ENCODE measurements at places on chromosomes 7 and 10. TPM values are rescaled to one million over a fixed set of nuclear protein-coding genes. Genes with fewer than 3 reads are reported as not detected.

- no peak for DNase-seq
Observed at GRCh38 chr10:62354916-62355315, 19.3 kb upstream of the ZNF365 start.

SFTPA1 gene
- total RNA-seq = not detected

- no peak for DNase-seq
Observed at GRCh38 chr10:110344622-110345021, 39.9 kb upstream of the SMNDC1 start.

DNA sequence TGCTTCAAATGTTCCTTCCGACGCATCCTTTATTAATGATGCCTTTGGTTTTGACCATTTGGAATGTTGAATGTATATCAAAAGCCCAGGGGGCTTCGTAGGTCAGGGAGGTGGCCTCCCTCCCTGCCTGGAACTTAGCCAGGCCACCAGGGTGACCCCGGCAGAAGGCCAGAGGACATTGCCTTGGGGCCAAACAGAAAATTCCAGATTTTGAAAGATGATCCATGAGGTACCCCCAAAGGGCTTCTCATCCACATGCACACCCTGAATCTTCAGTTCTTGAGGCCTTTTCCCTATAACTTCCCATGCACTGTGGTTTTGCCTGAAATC is 171.7 kb downstream of the ADAM12 start:
- no peak for DNase-seq

PGAM2 gene
- 1.4 TPM for total RNA-seq

DNA sequence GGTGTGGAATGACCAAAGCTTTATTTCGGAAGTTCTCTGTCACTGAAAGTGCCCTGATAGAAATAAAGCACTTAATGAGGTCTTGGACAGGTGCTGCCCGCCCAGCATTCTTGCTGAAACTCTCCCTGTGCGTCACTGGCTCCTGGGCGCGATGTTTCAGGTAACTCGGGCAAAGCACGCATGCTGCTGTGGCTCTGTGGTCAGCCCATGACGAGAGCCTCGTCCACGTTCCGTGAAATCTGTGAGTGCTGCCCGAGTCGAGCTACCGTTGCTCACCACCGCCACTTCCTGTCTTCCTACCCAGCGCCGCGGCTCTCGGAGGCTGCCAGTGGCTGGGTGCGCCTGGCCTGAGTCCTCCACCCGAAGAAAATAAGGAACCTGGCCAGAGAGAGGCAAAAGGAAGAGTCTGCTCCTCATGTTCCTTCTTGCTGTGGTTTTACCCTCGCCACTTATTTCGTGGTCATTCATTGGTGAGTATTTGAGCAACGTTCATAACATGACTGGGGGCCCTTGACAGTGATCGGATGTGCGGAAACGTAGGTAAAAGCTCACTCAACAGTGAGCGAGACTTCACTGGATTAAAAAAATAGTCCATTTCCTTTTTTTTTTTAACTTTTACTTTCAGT is 95.5 kb downstream of the MAP3K8 start:
- DNase-seq = no peak

ANKRD61 gene
- 0.42 TPM for total RNA-seq

- no peak for DNase-seq
Observed at GRCh38 chr7:155769701-155770100, 42.6 kb downstream of the SHH start.

DNA sequence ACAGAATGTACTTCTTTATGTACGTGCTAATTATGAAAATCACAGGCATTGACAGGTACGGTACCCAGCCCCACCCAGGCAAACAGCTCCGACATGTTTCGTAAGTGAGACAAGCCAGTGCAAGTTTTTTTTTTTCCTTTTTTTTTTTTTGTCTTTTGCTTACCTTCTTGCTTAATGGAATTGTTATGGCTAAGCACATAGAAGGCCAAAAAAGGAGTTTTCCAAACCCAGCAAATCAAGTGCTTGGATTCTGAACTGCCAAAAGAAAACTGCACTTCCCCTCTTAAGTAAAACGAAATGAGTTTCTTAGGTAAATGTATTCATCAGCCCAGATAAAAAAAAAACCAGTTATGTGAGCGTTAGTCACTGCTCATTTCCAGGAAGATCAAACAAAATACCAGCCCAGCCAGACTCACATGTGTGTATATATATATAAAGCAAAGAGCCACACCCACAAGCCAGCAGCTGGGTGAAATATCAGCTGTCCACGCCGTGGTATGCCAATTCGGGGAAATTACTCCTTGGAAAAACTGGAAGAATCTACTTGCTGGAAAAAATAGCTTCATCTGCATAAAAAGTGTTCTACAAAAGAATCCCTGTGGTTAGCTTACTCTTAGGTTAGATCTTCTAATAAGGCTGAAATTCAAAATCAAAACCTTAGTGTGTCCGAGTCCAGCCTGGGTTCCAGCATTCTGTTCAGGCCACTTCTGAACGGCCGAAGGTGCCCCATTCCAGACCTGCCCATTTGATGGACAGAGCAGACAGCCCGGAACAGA is 8.0 kb downstream of the KLF6 start:
- DNase-seq = no peak

PRSS37 gene
- total RNA-seq = not detected

- DNase-seq = no peak
Observed at GRCh38 chr7:100400656-100401055, 27.4 kb downstream of the PILRA start.

TBX20 gene
- 0.26 TPM for total RNA-seq

- no peak for DNase-seq
Observed at GRCh38 chr10:46311501-46311951, 24.7 kb downstream of the ANTXRL start.

OPN1SW gene
- not detected for total RNA-seq

- peak; percentile 74 for DNase-seq
Observed at GRCh38 chr7:138449580-138449979, 10.5 kb upstream of the TRIM24 start.

- DNase-seq = no peak
Observed at GRCh38 chr10:30172673-30173072, 113.3 kb upstream of the JCAD start.

DNA sequence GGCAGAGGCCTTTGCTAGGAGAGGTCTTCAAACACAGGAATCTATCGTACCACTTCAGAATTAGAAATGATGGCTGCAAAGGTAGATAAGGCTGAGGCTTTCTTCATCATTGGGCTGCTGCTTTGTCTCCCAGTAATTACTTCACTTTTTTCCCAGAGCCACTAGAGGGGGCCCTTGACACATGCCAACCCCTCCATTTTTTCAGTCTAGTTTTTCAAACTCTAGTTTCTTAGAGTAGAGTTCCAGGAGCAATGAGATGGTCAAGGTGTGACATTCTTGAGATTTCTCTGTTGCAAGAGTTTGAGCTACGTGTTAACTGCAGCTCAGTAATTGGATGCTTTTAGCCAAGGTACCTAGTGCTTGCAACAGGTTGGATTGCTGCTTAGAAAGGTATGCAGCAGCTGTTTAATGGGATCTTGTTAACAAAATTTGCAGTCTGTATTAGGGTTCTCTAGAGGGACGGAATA is 33.8 kb upstream of the RBM20 start:
- DNase-seq = peak; percentile 51

CLDN4 gene
- total RNA-seq = 28.0 TPM

- DNase-seq = peak; percentile 53
Observed at GRCh38 chr7:115763347-115763746, 267.2 kb downstream of the TFEC start.

GDI2 gene
- 368 TPM for total RNA-seq

SERPINE1 gene
- 5.6 TPM for total RNA-seq

DNA sequence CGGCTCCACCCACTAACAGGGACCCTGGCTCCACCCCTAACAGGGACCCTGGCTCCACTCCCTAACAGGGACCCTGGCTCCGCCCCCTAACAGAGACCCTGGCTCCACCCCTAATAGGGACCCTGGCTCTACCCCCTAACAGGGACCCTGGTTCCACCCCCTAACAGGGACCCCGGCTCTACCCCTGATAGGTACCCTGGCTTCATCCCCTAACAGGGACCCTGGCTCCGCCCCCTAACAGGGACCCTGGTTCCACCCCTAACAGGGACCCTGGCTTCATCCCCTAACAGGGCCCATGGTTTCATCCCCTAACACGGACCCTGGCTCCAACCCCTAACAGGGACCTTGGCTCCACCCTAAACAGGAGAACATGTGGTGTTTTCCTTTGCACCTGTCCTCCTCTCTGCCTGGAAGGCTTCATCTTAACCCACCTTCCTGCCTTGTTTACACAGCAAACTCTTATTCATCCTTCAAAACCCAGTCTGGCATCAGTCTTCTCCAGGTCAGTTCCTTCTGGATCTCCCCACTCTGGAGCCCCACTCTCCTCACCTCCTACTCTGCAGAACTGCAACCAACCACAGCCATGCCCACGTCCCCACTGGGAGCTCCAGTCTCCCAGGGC is 58.0 kb downstream of the CHST15 start:
- DNase-seq = no peak

KMT2C gene
- 40.3 TPM for total RNA-seq

DNA sequence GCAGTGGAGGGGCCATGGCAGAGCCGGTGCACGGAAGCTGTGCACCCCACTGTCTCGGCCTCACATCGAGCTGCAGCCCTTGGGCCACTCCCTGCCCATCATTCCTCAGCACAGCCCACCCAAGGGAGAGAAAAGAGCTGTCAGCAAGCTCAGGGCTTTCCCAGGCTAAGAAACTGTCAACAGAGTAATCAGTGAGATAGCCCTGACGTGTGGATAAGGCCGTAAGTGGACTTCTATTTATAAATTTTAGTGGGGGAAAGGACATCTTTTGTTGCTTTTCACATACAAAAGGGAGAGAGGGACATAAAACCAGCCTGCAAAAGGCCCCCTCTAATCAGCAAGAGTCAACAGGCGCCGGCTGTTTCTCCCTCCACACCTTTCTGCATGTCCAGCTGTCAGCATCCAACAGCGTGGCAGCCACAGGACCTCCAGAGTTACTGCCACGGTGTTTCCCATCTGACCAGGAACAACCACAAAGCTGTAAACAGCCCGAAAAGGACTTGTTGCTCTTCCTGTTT is 56.8 kb upstream of the DDC start:
- DNase-seq = no peak

CYREN gene
- total RNA-seq = 46.2 TPM

DBNL gene
- 32.1 TPM for total RNA-seq

DNA sequence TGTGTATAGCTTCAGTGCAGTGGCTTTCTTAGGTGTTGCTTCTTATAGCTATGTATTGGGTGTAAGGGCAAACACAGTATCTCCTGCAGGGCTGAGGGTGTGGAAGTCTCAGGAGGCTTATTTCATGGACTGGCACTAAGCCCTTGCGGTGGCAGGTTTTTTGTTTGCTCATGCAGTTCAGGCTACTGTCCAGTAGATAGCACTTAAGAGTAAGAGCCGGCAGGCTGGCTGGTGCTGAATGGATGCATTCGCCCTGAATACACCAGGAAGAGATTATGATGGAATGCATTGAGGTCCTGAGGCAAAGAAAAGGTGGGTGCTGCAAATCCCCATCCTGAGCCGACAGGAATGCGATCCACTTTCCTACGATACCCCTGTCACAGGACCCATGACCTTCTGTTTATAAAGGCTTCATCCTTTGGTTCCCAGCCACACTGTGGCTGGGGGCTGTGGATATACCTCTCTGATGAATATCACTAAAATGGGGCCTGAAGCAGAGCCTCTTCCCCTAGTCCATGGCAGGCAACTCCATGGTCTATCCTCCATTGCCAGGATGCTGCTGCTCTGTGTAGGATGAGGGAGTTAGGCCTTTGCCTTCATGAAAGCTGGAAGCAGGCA is 44.9 kb downstream of the ANXA8 start:
- peak; percentile 25 for DNase-seq

DNA sequence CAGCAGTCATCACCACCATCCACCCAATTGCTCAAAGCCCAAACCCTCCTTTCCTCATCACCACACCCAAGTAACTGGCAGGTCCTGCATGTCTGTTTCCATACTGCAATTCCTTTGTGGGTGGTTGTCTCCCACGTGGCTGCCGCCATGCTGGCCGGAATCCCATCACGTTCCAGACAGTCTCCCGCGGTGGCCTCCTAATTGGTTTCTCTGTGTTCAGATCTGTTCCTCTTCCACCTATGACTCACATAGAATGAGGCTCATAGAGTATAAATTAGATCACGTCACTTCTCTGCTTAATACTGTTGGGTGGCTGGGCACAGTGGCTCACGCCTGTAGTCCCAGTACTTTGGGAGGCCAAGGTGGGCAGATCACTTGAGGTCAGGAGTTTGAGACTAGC is 813.0 kb downstream of the TYW1 start:
- no peak for DNase-seq

DNA sequence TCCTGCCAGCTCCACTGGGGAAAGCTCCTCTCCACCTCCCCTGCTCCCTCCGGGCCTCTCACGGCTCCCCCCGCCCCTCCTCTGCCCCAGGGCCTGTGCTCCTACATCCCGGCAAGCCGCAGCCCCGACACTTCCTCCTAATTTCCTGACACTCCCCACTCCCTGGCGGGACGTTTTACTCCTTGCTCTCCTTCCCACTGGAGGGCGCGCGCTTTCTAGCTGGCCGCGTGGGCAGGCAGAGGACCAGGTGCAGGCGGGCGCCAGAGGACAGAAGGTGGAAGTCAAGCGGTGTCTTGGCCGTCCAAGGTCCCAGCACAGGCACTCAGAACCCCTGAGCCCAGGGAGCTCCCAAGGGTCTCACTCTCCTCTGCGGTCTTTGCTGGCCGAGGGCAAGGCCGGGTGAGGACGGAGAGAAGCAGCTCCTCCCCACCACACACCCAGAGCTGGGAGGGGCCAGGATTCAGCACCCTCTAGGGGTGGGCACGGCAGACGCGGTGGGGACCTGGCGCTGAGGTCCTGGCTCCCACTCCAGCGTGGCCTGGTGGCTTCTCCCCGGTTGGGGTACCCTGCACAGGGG is 19.1 kb downstream of the ADAM8 start:
- DNase-seq = peak; percentile 79

ZNF804B gene
- total RNA-seq = not detected

MRC1 gene
- total RNA-seq = 0.11 TPM

DNA sequence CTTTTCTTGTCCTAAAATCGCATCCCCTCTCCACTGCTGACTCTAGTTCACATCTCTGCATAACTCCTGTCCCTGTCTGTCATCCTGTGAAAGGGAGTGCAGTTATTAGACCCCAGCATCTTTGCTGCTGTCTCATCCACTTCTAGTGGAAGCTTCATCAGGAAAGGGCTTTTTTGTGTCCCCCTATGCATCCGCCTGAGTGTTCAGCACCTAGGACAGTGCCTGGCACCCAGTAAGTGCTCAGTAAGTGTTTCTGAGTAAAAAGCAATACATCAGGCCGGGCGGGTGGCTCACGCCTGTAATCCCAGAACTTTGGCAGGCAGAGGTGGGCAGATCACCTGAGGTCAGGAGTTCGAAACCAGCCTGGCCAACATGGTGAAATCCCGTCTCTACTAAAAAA is 211.8 kb upstream of the FOXK1 start:
- DNase-seq = peak; percentile 50

GRCh38 chr7:111535142-111535870 is 27.0 kb downstream of the IMMP2L start:
- DNase-seq = no peak

DNA sequence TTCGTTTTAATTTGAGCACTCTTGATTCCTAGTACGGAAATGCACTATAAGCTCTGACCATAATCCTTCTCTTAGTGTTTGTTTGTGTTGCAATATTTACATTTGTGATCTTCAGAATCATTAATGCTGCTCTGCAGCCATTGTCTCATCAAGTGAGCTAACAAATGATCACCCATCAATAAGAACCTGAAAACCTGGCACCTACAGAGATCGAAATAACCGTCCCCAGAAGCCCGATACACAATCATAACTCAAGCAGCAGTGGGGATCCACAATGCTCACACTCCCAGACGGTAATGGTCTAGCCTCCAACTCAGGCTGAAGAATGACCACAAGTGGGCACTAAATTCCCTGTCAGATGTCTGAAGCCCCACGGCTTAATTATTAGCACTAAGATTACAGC is 156.0 kb upstream of the NFE2L3 start:
- no peak for DNase-seq

HTRA1 gene
- total RNA-seq = 15.8 TPM

GFRA1 gene
- 2.0 TPM for total RNA-seq

NPC1L1 gene
- not detected for total RNA-seq

GRCh38 chr7:3436112-3436511 is 135.1 kb downstream of the SDK1 start:
- DNase-seq = no peak
